Bone marrow (tissue), 2 donors: ENCODE measurements at places on chromosomes 4 and X.
A peak's percentile ranks its signal among the peaks of the same experiment; 100 is the strongest.

DNA sequence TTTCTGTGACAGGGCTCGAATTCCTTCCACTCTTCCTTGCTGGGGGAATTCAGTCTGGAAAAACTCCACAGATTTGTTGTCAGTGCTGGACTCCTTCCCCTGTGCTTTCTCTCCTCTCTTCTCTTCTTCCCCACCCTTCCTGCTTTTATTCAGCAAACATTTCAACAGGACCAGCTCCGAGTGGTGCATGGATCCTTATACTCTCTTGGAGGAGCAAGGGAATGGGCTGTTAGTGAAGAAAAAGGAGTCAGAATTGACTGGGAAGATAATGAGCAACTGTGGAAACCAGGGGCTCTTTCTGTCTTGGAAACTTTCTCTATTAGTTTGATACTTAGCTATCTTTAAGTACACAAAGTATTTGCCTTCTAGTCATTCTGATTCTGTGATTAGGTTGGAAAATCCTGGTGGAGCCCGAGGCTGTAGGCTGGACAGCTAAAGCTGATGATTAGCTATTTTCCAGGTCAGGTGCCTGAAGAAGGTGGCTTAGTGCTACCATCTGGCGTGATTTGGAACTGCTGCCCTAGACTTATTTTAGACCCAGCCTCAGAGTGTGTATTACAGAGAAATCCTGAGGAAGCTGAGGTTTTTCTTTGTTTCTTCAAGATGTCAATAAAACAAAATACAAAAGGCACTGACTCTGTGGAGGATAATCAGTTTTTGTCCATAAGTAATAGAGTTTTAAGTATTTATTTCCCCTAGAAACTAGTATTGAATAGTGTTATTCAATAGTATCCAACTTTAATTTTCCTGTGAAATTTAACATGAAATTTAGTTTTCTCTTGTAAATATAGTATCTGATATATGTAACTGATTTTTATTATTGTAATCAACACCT lies 38.4 kb downstream of the NAP1L5 start:
- no peak for DNase-seq

- DNase-seq = no peak
Measured at GRCh38 chrX:7134981-7135380, 12.5 kb upstream of the STS start.

GRCh38 chrX:361231-362145 lies 25.2 kb downstream of the PPP2R3B start:
- no peak for DNase-seq

DNA sequence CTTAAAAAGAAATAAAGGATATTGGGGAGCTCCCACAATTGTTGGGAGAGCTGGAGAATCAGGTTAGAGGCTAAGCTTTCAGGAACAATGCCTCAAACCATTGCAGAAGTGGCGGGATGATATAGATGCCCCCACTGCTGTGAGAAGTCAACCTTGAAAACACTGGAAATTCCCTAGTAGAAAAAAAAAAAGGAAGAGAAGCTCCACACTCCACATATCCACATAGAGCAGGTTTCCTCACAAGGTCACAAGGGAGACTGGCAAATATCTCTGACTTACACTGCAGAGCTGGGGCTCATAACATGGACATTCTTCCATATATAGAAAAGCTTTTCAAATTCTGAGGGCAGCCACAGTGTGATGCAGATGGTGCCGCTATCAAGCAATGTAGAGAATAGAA lies 22.7 kb upstream of the OGT start:
- no peak for DNase-seq

DNA sequence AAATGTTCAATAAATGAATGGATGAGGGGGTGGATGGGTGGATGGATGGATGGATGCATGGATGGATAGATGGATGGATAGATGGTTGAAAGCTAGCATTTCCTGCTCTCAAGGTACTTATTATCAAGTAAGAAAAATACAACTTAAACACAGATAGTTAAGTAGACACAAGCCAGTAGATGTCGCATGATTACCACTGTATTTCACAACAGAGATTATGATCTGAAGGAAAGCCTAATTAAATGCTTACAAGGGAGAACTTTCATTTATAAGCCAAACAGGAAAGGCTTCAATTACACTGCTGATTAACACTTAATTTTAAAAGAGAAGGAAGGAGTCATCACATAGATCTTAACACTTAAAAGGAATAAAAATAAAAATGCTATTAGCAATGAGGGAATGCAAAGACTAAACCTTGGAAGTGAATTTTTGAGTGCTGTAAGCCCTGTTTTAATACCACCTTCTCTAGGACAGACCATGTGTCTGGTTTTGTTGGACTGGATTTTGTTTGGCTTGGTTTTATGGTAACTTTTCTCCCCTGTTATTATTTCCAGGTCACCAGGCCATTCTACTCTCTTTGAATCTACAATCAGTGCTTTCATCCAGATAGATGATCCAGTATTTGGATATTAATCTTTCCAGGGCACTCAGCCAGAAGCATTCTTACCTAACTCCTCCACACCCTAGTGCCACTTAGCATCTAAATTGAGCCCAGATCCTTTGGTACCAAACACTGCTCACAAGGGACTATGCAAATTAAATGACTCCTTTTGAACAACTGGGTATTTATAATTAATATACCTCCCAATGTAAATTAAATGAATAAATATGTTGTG lies 75.5 kb upstream of the SLC39A8 start:
- DNase-seq = peak; percentile 36
